ENCODE measurements at places on chromosomes 12 and 14.

DNA sequence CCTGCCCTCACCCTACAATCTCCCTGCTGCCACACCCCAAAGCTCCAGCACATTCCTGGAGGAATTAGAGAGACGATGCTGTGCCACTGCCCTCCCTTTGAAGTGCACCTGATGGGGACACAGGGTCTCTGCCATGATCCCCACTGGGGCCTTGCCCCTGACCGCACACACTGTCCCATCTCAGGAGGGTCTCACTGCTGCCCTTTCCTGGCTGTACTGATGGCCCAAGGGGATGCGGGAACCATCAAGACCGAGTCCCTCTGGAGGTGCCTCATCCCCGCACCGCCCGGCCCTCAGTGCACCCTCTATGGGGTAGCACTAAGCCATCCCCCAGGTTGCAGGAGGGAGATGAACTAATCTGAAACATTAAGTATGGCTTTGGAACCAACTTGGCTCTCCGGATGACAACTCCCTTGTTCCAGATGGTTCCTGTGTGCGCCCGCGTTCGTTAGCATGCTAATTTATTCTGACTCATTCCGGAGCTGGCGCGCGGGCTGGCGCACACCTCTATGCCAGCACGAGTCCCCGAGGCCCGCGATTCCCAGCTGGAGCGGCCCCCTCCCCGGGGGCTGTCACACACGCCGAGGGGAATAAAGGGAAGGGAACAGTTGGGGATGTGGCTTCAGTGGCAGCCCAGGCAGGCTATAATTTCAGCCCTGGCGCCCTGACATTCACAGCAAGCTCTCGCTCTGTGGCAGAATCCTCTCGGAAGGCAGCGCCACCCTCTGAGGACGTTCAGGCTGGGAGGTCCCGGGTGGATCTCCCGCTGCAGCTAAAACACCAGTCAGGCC lies 34.2 kb upstream of the C14orf180 start:
- DNase-seq: no peak

GRCh38 chr14:97106609-97107008 lies 309.4 kb downstream of the VRK1 start:
- no peak for DNase-seq

- DNase-seq: no peak
These were observed 417.3 kb downstream of the SNAPC1 start for GRCh38 chr14:62179367-62180018.

DNA sequence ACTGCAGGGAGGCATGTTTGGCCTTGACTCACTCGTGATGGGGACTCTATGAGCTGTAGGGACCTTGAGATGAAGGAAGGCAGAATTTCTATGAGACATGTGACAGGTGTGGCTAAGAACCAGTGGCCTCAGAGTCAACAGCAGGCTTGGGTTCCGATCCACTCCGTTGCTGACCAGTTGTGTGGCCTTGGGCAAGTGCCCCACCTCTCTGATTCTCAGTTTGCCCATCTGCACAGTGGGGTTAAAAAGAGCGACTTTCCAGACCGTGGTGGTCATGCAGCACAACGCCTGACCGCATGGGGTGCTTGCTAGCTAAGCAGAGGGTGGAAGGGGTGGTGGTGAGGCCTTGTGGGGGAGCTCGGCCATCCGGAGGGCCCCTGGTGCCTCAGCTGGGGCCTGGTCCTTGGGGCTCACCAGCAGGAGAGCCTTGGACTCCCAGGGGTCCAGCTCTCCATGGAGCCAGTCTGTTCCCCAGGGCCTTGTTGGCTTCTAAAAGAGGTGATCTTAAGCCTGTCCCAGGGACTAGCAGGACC lies 18.5 kb downstream of the PAPLN start:
- DNase-seq: no peak

DNA sequence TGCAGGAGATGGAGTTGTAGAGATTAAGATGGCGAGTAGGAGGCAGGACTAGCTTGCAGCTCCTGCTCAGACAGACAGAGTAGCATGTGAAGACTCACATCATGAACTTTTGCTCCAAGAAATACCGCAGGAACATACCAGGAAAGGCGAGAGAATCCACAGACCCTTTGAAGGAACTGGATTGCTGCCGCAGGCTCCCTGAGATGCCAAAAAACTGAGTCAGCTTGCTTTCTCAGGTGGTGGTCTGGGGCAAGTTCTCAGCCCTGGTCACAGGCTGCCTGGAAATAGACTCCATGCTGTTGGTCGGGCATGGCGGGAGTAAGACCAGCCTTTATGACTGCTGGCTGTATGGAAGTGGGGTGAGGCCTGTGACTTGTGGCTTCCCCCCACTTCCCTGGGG lies 163.6 kb upstream of the NAV3 start:
- no peak for DNase-seq

GRCh38 chr12:49673446-49674317 lies 33.5 kb downstream of the FMNL3 start:
- DNase-seq: no peak

Data from activated effector memory CD4-positive, alpha-beta T cell treated with Interleukin-2 at 50 U/mL for 16 hours (primary cell).